Tongue (tissue), 3 donors: ENCODE measurements at places on chromosomes 11 and 22. TPM values are rescaled to one million over a fixed set of nuclear protein-coding genes. Genes with fewer than 3 reads are reported as not detected.
A peak's percentile ranks its signal among the peaks of the same experiment; 100 is the strongest.

The TMEM86A gene
- total RNA-seq: 1.0 TPM

The MUC2 gene
- 1.8 TPM for total RNA-seq

- no peak for DNase-seq
Observed at GRCh38 chr22:20455709-20456063, 18.1 kb upstream of the SCARF2 start.

- DNase-seq: peak; percentile 73
Observed at GRCh38 chr11:47607380-47607779, 13.2 kb upstream of the C1QTNF4 start.

DNA sequence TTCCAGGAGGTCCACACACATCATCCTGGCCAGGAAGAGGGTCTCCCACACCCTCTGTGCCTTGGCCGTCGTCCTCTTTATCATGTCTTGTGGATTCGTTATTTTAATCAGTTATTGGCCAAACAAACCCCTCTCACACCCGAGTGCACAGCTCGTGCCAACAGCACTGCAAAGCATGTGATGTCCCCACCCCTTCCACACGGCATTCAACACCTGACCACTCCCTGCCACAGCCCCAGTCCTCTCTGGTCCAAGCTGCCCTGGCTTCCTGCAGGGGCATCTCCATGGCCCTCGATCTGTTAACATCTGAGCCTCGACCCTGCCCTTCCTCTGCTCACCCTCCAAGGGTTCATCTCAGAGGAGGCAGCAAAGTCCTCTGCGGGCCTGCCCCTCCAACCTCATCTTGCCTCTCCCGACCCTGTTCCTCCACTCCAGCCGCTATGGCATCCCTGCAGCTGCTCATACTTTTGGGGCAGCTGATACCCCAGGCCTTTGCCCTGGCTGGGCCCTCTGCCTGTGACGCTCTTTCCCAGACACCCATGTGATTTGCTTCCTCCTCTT, 14.0 kb downstream of the MYEOV start:
- no peak for DNase-seq

GRCh38 chr11:106424111-106424510, 346.6 kb downstream of the AASDHPPT start:
- DNase-seq: no peak

GRCh38 chr11:46248289-46249102, 29.0 kb upstream of the CREB3L1 start:
- DNase-seq: no peak

DNA sequence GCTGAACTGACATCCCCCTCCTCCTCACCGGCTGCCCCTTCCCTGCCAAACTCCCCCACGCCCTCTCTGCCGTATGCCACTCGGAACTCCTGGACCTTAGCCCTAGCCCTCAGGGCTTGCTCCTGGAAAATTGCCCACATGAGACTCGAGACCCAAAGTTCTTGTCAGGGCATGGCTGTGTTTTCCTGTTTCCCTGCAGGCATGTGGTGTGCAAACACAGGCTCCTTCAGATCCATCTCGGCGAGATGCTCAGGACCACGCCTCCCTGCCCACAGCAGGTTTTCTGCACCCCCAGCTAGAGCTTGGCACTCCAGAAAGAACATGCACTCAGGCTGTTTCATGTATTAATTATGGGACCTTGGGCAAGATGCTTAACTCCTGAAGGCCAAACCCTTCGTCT, 1480.4 kb downstream of the BRD1 start:
- peak; percentile 37 for DNase-seq
